COLO829 (cell line): ENCODE measurements at places on chromosomes 5 and 9.

DNA sequence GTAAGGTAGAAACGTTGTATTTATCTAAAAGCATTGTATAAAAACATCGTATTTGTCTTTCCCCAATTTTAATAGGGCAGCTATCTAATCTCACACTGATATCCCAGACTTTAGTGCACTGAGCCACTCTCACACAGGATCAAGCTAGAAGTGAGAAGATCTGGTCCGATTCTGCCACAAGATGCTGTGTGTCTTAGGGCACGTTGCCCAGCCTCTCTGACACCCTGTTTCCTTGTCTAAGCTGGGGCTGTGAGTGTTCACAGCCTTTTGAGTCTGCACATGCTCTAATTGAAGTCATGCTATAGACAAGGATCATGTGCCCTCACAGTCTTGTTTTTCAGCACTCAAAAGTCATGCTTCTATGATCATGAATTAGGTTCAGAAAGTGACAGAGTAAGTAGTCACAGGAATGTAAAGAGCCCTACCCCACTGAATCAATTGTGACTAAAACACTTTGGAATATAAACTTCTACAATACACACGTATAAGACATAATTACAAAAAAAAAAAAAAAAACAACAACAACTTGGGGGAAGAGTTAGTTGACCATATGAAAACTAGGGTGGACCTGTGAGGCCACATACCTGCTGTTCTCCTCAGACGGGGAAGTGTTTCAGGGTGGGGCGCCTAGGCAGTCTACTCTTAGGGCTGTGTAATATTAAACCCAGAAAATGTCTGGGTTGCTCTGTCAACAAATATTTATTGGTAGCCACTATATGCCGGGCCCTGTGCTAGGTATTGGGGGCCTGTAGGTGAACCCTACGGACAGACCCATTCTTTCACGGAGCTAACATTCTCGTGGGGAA is 893 bp upstream of the ABLIM3 start:
- no peak for DNase-seq

- no peak for DNase-seq
Measured at GRCh38 chr5:153775923-153776322, 262.8 kb downstream of the FAM114A2 start.

DNA sequence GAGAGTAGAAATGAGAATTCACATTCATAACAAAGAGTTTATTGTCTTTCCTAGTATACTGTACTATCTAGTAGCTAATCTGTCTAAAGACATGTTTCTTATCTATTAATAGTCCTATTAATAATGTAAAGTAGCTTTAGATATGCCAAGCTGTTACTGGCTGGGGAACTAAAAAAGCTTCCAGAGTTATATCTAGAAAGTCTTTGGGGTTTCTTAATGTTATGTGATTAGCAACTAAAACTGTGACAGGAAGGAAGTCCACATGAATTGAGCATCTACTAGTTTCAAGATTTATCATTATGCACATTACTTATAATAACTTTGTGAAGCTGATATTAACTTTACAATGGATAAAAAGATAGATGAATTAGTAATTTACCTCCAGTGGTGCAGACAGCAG is 122.7 kb upstream of the CDKN2B start:
- DNase-seq = no peak

GRCh38 chr9:89661956-89662717 is 57.3 kb downstream of the GADD45G start:
- DNase-seq = peak; percentile 27

GRCh38 chr5:83512061-83512745 is 40.7 kb downstream of the VCAN start:
- no peak for DNase-seq
